Cardiac muscle cell (in vitro differentiated cells and primary cell): ENCODE measurements at places on chromosomes 5 and 9.

DNA sequence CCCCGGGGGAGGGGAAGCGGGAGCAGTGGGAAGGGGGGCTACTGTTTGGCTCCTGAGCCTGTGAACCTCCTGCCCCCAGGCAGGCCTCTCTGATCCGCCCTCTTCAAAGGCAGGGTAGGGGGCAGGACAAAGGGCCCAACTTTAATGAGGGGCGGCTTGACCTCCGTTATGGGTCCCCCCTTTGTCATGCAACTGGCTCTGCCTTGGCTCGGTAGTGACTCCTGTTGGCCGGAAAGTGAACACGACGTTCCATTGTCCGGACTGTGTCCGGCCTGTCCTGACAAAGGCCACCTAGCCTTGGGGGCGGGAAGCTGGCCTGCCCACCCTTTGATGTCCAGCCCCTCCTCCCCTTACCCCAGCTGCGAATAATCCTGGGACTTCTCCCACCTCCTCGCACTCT, 1.3 kb downstream of the CDX1 start:
- peaks cover 63% of the 10 kb centered on the region for H3K27me3 ChIP-seq
- no peaks in the 10 kb centered on the region for H3K36me3 ChIP-seq
- DNase-seq = no peak
- no peak overlapping the region for H3K4me3 ChIP-seq
- H3K4me1 ChIP-seq = no peaks in the 10 kb centered on the region
- no peak overlapping the region for H3K27ac ChIP-seq

- H3K36me3 ChIP-seq = no peaks in the 10 kb centered on the region
- peak; percentile 1 for DNase-seq
- H3K27ac ChIP-seq = no peak overlapping the region
- H3K4me1 ChIP-seq = peaks cover 7% of the 10 kb centered on the region
These were observed 271.6 kb downstream of the PLK2 start for GRCh38 chr5:58188262-58188651.

DNA sequence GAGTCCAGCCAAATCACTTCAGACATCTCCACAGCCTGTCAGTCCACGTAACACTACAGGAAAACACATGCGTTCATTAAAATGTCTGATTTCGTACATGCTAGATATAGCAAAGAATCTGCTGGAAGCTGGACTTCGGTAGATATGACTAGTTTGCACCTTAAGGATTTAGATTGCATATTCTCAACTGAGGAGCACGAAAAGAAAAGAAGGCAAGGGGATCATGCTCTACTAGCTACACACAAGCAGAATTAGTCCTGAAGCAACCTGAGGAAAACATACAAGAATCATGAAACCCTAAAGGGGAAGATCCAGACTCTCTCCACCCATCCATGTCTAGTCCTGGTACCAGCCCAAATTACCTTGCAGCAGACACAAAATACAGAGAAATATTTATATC, 36.1 kb upstream of the SSBP2 start:
- H3K4me1 ChIP-seq = peaks cover 16% of the 10 kb centered on the region
- no peaks in the 10 kb centered on the region for H3K27me3 ChIP-seq
- no peaks in the 10 kb centered on the region for H3K36me3 ChIP-seq
- DNase-seq = peak; percentile 42

- no peaks in the 10 kb centered on the region for H3K36me3 ChIP-seq
- no peaks in the 10 kb centered on the region for H3K27me3 ChIP-seq
- DNase-seq = peak; percentile 20
- no peak overlapping the region for H3K27ac ChIP-seq
- H3K4me3 ChIP-seq = no peak overlapping the region
These were observed 848.8 kb upstream of the DMAC1 start for GRCh38 chr9:8648271-8648845.

GRCh38 chr9:83633255-83633654, 10.3 kb downstream of the IDNK start:
- DNase-seq = no peak
- no peaks in the 10 kb centered on the region for H3K27me3 ChIP-seq
- peaks cover 4% of the 10 kb centered on the region for H3K4me1 ChIP-seq
- H3K36me3 ChIP-seq = no peaks in the 10 kb centered on the region

DNA sequence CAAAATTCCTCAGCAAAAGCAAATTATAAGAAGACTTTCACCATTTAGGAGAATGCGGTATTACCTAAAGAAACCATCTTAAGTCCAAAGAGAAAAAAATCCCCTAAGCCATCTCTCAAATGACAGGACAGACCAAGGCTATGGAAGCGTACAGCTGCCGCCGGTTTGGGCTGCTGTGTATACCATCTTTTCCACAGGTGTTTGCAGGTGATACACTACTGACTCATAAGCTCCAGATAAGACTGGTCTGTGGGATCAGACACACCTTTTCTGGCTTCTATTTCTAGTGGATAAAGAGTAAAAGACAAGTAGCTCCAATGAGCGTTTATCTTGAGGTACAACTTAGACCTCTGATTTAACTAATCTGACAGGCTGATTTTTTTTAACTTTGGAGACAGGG, 7.7 kb downstream of the CDKN2AIPNL start:
- DNase-seq = no peak
- H3K4me1 ChIP-seq = no peaks in the 10 kb centered on the region
- H3K36me3 ChIP-seq = peaks cover 11% of the 10 kb centered on the region
- H3K27me3 ChIP-seq = no peaks in the 10 kb centered on the region

GRCh38 chr5:83368835-83369234, 102.7 kb upstream of the VCAN start:
- no peaks in the 10 kb centered on the region for H3K4me1 ChIP-seq
- no peak overlapping the region for H3K4me3 ChIP-seq
- H3K36me3 ChIP-seq = no peaks in the 10 kb centered on the region

DNA sequence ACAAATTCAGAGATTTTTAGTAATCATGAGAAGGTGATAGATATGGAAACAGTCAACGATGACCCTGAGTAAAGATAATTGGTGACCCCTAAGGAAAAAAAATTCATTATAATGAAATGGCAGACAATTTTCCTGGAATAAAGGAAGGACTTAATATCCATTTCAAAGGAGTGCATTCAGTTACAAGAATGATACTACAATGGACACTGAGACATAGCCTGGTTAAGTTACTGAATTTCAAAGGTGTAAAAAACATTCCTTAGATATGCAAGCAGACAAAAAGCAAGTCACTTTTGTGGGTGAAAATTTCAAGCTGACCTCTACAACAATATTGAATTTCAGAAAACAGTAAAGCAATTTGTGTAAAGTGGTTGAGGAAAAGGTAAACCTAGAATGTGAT, 1012.5 kb upstream of the SEMA6A start:
- H3K27me3 ChIP-seq = no peaks in the 10 kb centered on the region
- no peak overlapping the region for H3K27ac ChIP-seq
- DNase-seq = no peak
- H3K36me3 ChIP-seq = no peaks in the 10 kb centered on the region
- no peak overlapping the region for H3K4me3 ChIP-seq

DNA sequence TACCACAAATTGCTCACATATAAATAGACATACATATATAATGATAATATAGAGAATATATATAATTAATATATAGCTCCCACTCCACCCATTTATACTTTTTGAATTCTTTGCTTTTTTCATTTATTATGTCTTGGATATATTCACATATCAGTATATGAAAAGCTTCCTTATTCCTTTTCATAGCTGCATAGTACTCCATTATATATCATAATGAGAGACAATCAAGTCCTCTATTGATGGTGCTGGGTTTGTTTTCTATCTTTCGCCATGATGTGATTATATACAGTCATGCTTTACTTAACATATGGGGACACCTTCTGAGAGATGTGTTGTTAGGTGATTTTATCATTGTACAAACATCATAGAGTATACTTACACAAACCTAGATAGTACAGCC, 51.6 kb upstream of the ELL2 start:
- H3K27me3 ChIP-seq = no peaks in the 10 kb centered on the region
- no peak overlapping the region for H3K27ac ChIP-seq
- no peak overlapping the region for H3K4me3 ChIP-seq
- H3K36me3 ChIP-seq = no peaks in the 10 kb centered on the region
- H3K4me1 ChIP-seq = peaks cover 2% of the 10 kb centered on the region

DNA sequence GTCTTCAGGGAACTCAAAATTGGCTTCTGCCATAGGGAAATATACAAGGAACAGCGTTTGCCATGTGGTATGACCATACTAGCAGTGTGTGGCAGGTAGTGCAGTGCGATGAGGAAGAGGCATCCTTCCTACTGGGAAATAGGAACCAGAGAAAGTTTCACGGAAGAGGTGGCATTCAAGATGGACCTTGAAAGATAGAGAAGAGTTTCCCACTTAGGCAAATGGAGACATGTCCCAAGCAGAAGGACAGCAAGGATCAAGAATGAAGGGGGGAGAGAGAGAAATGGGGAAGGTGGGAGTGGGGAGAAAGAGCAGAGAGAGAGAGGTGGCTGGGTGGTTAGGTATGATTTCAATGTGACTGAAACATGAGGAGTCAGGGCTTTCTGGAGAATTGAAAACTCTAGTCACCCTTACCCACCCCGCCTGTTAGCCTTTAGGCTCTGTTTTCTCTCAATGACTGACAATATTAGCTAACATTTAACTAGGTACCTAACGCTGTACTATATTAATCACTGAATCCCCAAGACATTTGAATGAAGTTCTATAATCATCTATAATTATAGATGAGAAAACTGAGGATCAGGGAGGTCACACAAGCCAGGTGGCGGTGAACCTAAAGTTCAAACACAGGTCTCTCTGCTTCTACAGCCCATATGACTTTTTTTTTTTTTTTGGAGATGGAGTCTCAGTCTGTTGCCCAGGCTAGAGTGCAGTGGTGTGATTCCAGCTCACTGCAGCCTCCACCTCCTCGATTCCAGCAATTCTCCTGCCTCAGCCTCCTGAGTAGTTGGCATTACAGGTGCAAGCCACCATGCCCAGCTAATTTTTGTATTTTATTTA, 171.3 kb downstream of the NR3C1 start:
- no peak overlapping the region for H3K4me3 ChIP-seq
- H3K36me3 ChIP-seq = no peaks in the 10 kb centered on the region
- DNase-seq = no peak
- H3K27ac ChIP-seq = no peak overlapping the region

DNA sequence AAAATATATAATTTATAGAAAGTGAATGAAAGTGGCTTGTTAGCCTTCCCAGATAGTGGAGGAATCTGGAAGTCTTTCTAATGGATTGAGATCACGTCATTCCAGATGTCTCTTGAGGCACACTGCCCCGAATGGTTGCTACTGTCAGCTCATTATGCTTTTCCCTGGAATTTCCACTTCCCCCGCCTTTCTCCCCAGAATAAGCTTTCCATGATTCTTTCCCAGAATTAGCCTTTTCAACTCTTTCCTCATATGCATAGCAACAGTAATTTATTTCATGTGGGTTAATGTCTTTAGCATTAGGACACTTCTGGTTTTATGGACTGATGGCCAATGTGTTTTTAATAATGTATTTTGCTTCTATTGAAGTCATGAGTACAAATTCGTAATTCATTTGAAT, 81.5 kb downstream of the PALM2AKAP2 start:
- no peak overlapping the region for H3K4me3 ChIP-seq
- peak; percentile 43 for DNase-seq
- H3K27me3 ChIP-seq = no peaks in the 10 kb centered on the region
- peaks cover 45% of the 10 kb centered on the region for H3K4me1 ChIP-seq

GRCh38 chr5:169115461-169116124, 185.3 kb downstream of the SLIT3 start:
- no peak for DNase-seq
- H3K36me3 ChIP-seq = no peaks in the 10 kb centered on the region
- H3K27me3 ChIP-seq = no peaks in the 10 kb centered on the region
- H3K4me1 ChIP-seq = peaks cover 4% of the 10 kb centered on the region
- no peak overlapping the region for H3K4me3 ChIP-seq
- H3K27ac ChIP-seq = no peak overlapping the region

DNA sequence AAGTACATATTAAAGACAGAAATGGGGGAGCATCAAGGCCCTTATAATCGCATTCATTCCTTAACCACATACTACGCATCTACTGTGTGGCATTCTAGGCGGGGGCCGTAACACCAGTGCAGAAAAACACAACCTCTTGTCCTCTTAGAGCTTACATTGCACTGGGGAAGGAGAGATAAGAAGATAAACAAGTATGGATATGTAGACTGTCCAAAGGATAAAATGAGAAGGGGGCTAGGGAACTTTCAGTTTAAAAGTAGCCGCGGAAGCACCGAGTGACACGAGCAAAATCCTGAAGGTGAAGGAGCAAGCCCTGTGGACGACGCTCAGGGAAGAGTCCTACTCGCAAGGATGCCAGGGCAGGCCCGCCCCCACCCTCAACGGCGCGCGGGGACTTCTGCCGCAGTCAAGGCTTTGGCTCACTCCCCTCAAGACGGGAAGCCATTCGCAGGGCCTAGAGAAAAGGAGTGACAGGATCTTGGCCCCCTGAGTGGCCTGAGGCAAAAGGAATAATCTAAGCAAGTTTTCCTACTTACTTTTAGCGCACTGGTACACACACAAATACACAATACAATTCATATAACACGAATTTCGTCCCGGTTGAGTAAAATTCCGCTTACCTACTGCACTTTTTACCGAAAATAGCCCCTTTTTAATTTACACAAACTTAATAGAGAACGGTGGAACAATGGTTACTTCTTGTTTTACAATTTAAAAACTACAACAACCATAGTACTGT, 1.3 kb upstream of the NIPBL start:
- H3K27me3 ChIP-seq = no peaks in the 10 kb centered on the region
- peak overlapping the region; percentile 89 for H3K4me3 ChIP-seq
- peaks cover 23% of the 10 kb centered on the region for H3K4me1 ChIP-seq
- DNase-seq = peak; percentile 54

- peaks cover 12% of the 10 kb centered on the region for H3K4me1 ChIP-seq
- H3K36me3 ChIP-seq = no peaks in the 10 kb centered on the region
- H3K27me3 ChIP-seq = no peaks in the 10 kb centered on the region
- H3K27ac ChIP-seq = peak overlapping the region; percentile 55
- DNase-seq = peak; percentile 59
These were observed 2.2 kb downstream of the COL23A1 start for GRCh38 chr5:178587763-178588611.

DNA sequence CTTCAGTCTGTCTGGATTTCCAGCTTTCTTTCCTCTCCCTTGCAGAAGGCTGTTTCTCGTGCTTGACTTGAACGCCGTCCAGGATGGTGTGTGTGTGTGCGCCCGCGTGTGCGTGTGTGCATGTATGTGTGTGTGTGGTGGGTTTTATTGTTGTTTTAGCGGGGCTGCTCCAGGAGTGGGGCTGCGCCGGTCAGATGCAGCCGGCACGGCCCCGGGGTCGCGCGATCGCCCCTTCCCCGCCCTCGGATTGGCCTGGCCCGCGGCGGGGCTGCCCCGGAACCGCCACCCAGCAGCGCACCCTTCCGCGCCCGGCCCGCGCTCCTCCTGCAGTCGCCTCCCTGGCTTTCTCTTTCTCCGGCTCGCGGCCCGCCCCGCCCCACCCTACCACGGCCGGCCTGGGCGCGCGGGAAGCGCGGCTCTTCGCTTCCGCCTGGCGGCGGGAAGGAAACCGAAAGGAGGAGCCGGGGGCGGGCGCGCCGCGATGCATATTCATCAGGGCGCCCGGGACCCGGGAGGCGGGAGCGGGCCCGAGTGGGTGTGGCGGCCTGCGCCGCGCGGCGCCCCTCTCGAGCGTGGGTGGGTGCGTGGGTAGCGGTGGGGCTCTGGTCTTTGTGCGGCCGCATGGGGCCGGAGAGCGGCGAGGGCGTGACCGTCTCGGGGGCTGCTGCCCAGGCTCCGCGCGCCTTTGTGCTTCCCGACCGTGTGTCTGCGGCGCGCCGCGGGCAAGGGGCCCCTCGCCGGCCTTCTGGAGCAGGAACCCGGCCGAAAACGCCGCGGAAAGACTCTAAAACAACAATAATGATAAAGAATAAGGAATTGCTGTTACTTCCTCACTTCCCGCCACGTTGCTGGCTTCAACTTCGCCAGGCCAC, 8.5 kb upstream of the NFIB start:
- no peaks in the 10 kb centered on the region for H3K36me3 ChIP-seq
- DNase-seq = peak; percentile 94
- peaks cover 62% of the 10 kb centered on the region for H3K27me3 ChIP-seq
- H3K27ac ChIP-seq = no peak overlapping the region
- H3K4me3 ChIP-seq = peak overlapping the region; percentile 86
- peaks cover 3% of the 10 kb centered on the region for H3K4me1 ChIP-seq
